ENCODE measurements at places on chromosomes 2 and 18. TPM values are rescaled to one million over a fixed set of nuclear protein-coding genes. Genes with fewer than 3 reads are reported as not detected.

Gene PROC
- total RNA-seq = 0.11 TPM

Gene KIF1A
- total RNA-seq = under 0.01 TPM

Gene UNC80
- total RNA-seq = 0.26 TPM

Gene SLC11A1
- 0.09 TPM for total RNA-seq

Gene BMP10
- not detected for total RNA-seq

Gene HOXD4
- 3.5 TPM for total RNA-seq

Gene C2orf78
- total RNA-seq = not detected
